OCI-LY7 (cell line): ENCODE measurements at places on chromosomes 5 and 9.

GRCh38 chr5:60143942-60144549 is 250.5 kb upstream of the PDE4D start:
- DNase-seq = no peak

DNA sequence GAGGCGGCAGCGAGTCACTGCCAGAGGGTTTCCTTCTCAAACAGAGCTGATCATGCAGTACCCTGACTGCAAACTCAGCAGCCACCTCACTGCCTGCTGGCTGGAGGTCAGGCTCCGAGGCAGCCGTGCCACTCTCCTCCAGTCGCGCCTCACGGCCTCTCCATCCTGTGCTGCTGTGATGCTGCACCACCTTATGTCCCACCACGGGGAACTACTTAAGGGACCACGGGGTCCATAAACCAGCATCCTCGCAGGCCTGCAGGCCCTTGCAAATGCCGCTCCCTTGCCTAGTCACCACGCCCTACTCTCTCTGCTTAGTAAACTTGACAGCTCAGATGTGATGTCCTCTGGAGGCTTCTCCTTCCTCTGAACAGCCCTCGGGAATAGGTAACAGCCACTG is 99.2 kb downstream of the CRB2 start:
- no peak for DNase-seq

GRCh38 chr9:130073373-130073772 is 19.7 kb downstream of the GPR107 start:
- no peak for DNase-seq

DNA sequence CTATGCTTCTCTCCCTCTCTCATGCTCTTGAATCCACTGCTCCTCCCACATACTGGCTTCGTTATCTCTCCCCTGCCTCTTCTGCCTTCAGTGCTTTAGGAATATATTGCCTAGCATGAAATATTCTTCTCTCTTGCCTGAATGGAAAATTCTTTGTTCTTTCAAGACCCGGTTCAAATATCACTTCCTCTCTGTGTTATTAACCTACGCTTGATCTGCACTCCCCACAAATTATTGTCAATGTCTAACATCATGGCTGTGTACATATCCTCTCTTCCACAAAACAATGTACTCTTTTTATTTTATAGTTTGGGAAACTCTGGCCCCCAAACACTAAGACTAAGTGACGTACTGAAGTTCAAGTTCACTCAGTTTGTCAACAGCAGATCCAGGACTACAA is 211.0 kb downstream of the SEC61B start:
- DNase-seq = no peak

DNA sequence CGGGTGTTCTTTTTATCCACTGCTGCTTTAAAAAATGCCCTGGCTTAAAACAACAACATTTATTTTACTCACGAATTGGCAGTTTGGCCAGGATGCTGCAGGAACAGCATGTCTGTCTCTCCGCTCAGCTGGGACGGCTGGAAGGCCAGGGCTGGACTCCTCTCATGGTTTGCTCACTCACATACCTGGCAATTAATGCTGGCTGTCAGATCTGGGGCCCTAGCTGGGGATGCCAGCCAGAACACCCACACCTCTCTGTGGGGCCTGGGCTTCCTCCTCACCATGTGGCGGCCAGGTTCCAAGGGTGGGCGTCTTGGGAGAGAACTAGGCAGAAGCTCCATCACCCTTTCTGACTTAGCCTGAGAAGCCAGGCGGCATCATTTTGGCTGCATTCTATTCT is 189.1 kb upstream of the IL12B start:
- no peak for DNase-seq

DNA sequence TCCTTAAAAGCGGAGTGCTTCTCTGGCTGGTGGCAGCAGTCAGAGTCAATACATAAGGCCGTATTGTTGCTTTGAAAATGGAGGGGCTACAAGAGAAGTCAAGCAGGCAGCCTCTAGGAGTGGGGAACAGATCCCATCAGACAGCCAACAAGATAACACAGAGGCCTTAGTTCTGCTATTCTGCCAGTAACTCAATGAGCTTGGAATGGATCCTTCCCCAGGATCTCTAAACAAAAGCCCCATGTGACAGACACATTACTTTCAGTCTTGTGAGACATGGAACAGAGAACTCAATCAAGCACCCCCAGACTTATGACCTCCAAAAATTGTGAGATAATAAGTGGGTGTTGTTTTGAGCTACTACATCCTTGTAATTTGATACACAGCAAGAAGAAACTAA is 158.6 kb downstream of the RFX3 start:
- no peak for DNase-seq

- no peak for DNase-seq
These were observed 440.3 kb downstream of the PLK2 start for GRCh38 chr5:58019614-58020013.

DNA sequence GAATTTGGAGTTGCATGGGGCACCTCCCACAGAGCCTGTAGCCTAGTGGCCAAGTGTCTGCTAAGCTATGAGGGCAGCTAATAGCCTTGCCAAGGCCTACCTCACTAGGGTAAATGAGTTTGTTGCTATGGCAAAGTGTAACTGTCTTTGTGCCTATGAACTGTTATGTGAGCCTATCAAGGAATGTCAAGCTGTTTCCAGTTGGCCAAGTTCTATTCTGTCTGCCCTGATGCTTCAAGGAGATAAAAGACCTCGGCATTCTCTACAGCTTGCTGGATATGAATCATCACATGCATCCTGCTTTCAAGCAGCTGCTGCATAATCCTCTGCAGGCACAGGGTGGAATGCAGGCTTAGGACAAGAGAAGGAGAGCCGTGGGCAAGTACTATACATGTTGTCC is 69.8 kb upstream of the CCDC112 start:
- DNase-seq = no peak

- DNase-seq = no peak
These were observed 546.8 kb upstream of the FTMT start for GRCh38 chr5:121304838-121305237.

DNA sequence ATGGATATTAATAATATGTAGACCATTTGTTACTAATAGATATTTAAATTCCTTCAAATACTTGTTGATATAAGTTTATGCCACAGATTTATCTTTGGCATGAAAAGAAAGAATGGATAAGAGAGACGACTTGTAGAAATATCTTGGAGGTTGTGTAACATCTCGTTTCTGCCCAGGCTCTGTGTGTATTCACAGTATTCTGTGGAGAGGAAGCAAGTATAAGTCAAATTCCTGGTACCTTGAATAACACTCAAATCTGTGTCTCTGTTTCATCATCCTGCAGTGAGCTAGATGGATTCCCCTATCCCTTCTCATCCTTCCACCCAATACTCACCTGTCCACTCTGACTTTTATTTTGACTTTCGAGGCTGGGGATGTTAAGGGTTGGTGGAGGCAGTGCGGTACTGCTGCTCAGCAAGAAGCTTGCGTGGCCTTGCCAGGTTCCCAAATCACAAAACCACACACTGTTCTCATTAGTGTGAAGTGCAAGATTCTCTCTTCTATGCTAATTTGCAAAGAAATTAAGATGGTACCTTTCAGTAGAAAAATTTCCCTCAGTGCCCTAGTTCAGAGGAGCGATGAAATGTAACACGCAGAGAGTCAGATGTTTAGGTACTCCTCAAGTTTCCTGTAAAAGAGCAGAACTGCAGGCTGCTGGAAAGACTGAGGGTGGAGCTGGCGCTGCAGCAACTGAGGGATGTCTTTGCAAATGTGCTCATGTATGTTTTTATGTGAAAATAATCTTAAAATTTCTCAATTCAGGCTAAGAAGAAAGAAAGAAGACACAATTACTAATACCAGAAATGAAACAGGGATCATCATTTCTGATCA is 42.6 kb upstream of the ANKRD18A start:
- no peak for DNase-seq

GRCh38 chr5:52705720-52706119 is 82.0 kb upstream of the ITGA1 start:
- DNase-seq = no peak

DNA sequence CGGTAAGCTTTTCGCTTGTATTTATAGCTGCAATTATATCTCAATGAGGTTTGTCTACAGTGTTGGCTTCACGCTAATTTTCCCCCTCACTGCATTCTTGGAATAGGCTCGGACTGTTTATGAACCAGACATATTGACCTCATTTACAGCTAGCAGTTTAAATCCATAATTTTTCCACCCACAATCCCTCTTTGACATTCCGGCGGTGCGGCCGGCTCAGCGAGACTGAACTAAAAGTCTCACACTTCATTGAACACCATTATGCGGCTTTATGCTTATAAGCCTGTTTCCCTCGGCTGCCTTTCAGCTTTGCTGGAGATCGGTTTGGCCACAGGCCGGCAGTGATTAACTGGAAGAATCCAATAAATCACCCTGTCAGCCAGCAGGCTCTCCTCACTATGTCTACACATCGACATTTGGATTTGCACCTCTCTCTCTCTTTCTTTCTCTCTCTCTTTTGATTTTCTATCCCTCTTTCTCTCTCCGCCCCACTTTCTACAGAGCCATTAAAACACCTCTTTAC is 315.0 kb upstream of the TLE4 start:
- no peak for DNase-seq

DNA sequence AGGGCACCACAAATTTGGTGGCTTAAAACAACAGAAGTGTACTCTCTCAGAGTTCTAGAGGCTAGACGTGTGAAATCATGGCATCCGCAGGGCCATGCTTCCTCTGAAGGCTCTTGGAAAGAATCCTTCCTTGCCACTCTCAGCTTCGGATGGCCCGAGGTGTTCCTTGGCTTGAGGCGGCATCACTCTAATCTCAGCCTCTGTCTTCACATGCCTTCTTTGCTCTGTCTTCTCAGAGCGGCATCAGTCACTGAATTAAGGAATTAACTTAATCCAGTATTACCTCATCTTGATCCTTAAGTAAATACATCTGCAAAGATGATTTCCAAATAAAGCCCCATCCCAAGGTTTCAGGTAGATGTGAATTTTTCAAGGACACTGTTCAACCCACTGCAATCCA is 211.1 kb upstream of the TRIM32 start:
- DNase-seq = no peak

DNA sequence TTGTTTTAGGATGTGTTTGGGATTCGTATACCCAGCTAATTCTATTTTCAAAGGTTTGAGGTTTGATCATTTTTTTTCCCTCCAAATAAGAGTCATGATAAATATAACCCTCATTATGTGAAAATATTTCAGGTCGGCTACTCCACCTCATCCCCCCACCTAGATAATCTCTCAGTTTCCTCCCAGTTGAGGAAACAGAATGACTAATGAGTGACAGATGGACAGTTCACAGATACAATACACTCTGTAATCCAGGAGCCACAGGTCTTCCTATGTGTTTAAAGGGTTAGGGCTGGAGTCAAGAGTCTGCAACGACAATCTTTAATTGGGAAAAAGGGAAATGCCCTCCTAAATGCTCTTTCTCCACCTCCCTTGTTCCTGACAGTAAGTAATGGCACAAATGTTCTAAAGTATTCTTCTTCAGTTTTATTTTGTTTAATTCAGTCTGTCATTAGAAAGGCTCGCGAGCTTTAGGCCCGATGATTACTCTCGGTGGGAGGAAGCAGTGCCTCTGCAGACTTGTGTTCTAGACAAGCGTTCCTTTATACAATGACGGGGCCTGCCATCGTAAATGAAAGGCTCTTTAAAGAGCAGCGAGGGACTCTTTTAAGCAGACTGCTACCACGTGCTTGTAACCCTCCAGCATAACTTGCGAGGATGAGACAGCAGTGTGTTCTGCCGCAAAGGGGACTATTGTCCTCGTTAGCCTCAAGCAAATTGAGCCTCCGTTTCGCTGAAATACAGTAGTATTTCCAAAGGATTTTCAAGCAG is 69.0 kb downstream of the MEF2C start:
- DNase-seq = no peak

GRCh38 chr5:33494466-33494865 is 53.7 kb downstream of the TARS1 start:
- DNase-seq = no peak
